SK-N-DZ (cell line): ENCODE measurements at places on chromosomes 12 and 14.

GRCh38 chr14:61486930-61487495 is 165.6 kb downstream of the PRKCH start:
- no peak for DNase-seq

- DNase-seq = no peak
These were observed 118.3 kb downstream of the DAAM1 start for GRCh38 chr14:59306775-59307174.

DNA sequence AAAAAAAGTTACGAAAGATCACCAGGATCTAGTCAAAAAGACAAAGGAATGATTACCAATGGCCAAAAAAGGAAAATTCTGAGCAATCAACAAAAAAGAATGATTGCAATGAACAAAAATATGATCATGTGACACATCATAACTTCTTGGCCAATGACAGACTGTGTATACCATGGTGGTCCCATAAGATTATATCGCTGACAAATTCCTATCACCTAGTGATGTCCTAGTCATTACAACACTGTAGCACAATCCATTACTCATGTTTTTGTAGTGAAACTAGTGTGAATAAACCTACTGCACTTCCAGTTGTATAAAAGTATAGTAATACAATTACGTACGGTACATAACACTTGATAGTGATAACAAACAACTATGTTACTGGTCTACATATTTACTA is 12.3 kb downstream of the SEL1L start:
- no peak for DNase-seq

DNA sequence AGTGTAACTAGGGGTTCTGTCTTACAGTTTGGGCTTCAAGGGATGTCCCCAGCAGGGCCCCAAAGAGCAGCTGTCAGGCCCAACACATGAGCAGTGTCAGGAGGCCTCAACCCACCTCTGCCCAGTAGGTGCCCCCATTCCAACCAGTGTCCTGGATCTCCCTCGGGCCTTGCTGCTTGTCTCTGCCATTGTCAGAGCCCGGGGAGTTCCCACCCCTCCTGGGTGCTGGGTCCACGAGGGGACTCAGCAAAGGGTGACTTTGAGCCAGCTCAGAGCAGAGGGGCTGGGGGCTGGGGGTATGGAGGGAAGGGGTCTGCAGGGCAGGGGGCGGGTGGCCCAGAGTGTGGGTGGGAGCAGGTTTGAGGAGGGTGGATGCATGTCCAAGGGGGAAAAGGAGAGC is 18.0 kb upstream of the BEGAIN start:
- DNase-seq = no peak

DNA sequence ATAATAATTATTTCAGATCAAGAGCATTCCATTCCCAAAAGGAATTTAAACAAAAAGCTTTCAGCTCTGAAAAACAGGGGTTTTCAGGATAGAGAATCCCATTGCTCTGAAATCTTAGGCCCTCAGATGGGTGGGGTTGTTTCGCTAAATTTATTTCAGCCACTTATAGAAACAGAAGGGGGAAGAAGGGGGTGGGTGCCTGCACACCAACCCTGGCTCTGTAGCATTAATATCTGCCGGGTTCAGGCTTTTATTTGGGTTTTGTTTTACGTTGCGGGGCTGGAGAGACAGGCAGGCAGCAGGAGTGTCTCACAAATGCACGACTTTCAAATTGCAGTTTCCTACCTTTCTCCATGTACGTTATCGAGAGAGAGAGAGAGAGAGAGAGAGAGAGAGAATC is 12.5 kb upstream of the ZFP36L1 start:
- no peak for DNase-seq

DNA sequence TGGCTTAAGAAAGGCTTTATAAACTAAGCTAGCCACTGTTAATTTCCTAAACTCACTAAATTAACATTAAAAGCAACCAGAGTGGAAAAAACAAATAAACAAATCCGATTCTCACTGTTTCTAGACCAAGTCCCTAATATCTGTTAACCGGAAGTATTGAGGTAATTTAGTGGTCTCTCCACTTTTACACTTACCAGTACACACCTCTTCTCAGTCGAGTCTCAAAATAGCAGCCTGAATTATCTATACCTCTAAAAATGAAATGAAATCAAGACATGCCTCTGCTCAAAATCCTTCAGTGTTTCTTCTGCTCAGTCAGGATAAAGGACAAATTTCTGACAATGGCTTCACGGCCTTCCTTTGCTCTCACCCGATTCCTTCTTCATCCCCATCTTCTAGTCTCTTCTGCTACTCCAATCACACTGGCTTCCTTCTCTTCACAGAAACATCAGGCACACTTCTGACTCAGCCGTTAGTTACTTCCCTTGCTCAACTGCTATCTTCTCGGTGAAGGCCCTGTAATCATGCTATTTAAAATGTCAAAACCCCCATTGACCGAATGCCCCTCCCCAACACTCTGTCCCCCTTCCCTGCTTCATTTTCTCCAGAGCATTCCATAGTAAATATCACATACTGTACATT is 161.3 kb downstream of the KITLG start:
- no peak for DNase-seq

DNA sequence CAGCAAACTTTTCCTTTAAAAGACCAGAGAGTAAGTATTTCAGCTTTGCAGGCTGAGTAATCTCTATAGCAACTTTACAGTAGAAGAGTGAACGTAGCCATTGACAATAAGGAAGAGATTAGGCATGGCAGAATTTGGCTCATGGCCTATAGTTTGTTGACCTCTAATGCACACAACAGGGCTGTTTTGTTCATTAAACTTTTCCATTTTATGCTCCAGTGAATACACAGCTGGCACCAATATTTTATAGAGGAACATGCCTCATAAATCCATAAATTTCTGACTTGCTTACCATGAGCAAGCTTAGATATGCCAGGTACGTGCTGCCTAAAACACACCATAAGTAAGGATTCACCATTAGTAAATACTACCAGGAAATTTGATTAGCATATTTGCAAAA is 609.0 kb upstream of the STXBP6 start:
- no peak for DNase-seq

DNA sequence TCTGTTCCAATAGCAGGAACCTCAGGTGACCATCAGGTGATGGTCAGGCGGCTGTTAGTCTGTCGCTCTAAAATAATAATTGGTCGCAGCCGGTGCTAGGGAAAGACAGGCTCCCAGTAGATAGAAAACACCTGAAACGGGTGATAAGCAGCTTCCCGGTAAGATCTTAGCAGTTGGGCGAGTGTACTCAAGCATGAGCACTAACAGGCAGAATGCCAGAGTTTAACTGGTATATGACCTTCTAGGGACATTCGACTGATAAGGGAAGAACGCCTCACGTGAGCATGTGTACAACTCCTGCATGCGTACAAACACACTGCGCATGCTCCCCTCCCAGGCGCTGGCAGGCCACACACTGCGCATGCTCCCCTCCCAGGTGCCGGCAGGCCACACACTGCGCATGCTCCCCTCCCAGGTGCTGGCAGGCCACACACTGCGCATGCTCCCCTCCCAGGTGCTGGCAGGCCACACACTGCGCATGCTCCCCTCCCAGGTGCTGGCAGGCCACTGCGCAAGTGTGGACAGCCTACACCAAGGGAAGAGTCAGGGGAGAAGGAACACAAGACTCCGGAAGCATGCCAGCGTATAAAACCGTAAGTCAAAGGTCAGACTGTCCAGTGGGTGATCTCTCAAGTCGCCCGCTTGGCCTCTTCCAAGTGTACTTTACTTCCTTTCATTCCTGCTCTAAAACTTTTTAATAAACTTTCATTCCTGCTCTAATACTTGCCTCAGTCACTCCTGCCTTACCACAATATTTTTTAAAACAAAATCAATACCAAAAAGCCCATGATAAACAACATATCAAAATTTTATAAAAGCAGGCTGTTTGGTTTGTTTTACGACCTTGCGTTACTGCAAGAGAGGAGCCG is 24.5 kb downstream of the GPRC5D start:
- DNase-seq = peak; percentile 85

DNA sequence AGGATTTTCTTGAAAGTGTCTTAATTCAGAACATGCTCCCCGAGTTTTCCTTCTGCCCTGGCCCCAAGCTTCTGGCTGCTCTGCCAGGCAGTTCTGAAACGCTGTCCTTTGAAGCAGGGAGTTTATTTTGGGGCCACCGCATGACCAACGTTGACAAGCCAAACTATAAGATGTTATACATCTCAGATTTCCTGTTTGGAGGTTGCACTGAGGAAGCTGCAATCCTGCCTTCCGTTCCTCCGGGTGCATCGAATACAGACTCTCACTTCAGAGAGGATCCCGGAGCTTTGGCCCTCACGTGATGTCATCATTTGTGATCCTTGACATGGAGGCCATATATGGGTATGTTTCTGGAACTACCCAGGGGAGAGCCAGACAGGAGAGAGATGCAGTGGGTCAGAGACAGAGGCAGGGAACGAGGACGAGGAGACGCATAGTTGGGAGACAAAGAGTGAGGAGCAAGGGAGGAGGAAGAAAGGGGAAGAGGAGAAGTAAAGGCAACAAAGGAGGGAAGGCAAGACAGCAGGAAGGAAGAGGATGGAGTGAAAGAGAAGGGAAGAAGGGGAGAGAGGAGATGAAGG is at the start of gene ASB2:
ASB2 (minus strand) TSS at position 94 of the 581 bp plus-strand sequence. CDS start 12,031 bp downstream, outside the sequence.
- DNase-seq = peak; percentile 32

DNA sequence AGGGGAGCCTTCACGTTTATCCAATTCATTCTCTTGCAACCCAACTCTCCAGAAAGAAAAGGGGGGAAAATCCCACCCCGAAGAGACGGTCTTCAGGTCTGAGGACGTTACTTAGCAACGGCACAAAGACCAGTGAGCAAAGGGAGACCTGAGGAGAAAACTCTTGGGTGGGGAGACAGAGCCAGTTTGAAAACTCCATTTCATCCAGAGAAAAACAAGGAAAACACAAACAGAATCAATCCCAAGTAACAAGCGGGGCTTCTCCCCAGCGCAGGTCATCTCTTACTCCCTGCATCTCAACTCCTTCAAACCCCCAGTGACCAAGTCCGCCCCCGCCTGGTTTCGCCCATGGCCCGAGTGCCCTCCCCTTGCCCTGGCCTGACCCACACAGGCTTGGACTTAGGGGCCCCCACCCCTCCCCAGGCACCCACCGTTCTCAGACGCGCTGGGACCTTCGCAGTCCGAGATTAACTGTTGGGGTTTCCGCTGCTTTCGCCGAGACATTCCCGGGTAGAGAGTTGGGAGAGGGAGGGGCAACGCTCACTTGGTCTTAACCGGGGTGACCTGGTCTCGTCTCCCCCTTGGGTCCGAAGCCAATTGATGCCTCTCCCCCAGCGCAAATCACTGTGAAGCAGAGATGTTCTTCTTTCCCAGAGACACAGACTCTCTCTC is 10.4 kb upstream of the SALL2 start:
- no peak for DNase-seq

- no peak for DNase-seq
These were observed 109.5 kb upstream of the ARHGAP5 start for GRCh38 chr14:31967669-31967975.

- no peak for DNase-seq
These were observed 377.9 kb downstream of the CCDC91 start for GRCh38 chr12:28568118-28568517.

- no peak for DNase-seq
These were observed 117.3 kb downstream of the SLC2A13 start for GRCh38 chr12:39988574-39988973.

GRCh38 chr12:58719161-58719560 is 201.1 kb downstream of the LRIG3 start:
- no peak for DNase-seq

DNA sequence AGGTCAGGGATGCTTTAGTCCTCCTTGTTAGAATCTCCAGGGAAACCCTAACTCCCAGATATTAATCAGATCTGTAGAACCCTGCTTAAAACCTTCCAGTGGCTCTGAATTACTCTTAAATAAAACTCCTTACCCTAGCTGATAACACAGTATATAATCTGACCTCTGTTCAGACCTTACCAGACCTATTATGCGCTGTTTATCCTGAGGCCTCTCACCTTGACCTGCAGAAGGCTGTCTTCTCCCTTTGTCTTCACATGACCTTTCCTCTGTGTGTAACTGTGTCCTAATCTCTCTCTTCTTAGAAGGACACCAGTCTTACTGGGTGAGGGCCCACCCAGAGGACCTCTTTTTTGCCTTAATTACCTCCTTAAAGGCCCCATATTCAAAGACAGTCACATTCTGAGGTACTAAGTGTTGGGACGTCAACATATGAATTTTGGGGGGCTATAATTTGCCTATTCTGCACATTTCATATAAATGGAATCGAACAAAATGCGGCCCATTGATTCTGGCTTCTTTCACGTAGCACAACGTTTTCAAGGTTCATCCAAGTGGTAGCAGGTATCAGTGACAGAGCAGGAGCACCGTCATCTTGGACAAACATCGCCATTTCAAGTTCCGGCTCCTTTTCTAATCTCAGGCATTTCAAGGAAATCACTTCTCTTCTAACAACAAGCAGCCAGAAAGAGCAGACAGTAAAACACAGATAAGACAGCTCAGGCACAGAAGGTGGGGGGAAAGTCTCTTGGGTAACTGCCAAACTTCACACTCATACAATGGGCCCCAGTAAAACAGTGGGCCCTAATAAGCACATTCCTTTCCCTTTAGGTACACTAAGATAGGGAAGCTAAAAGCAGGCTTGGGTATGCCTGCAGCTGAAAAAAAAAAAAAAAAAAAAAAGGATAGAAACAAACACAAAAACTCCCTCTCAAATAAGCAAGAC is 200.2 kb upstream of the NUDT4 start:
- no peak for DNase-seq

GRCh38 chr12:131229426-131230339 is 276.0 kb downstream of the ADGRD1 start:
- DNase-seq = peak; percentile 87

GRCh38 chr12:77102691-77103090 is 37.3 kb upstream of the E2F7 start:
- no peak for DNase-seq

DNA sequence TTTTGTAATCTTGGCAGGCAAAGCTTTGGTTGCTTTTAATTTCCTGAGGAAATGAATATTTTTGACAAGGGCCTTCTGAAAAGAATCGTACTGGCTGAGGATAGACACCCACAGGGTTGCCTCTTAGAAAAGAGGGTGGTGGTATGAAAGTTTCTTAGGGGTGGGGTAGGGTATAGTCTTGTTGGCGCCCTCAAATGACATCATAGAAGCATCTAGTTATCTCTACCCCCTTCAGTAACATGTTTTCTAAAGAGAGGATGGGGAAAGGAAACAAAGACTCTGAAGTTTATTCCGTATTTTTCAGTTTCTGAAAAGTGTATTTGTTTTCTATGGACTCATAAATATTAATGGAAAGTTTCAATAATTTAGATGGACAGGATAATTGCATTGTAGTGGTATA is 13.7 kb downstream of the PRKCH start:
- DNase-seq = no peak

DNA sequence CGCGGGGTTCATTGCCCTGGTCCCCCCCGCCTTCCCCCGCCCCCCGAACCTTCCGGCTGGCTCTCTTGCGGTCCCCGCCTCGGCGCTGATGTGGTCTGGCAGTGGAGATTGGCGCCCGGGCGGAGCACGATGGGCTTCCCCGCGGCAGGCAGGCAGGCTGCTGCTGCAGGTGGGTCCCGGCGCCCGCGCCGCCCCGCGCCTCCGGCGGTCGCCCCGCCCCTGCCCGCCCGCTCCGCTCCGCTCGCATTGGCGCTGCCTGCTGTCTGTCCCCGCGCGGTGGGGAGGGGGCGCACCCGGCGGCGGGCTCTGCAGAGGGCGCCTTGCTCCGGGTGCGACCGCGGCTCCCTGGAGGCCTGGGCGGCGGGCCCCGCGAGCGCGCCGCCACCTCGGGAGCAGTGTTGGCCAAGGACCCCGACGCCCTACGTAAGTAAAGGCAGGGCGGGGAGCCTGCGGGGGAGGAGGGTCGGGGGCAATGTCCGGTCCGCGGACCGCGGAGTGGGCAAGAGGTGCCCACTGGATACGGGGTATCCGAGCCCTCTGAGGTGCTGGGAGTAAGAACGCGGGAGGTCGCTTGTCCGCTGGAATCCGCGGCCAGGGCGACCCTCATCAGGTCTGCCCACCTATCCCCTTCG is at the start of gene AKAP5:
AKAP5 (plus strand) TSS at position 309 of the 632 bp plus-strand sequence. CDS start 2,896 bp downstream, outside the sequence.
- DNase-seq = peak; percentile 69
